Ovary (tissue), 10 donors: ENCODE measurements at places on chromosomes 16 and 17. TPM values are rescaled to one million over a fixed set of nuclear protein-coding genes. Genes with fewer than 3 reads are reported as not detected.

GRCh38 chr16:10362077-10362863, 23.6 kb upstream of the ATF7IP2 start:
- no peak for DNase-seq

Gene INTS2
- 9.1 TPM for total RNA-seq

- peak; percentile 61 for DNase-seq
Observed at GRCh38 chr16:87931504-87931903, 4.8 kb downstream of the CA5A start.

- DNase-seq = no peak
Observed at GRCh38 chr16:87233928-87234327, 83.3 kb downstream of the C16orf95 start.

DNA sequence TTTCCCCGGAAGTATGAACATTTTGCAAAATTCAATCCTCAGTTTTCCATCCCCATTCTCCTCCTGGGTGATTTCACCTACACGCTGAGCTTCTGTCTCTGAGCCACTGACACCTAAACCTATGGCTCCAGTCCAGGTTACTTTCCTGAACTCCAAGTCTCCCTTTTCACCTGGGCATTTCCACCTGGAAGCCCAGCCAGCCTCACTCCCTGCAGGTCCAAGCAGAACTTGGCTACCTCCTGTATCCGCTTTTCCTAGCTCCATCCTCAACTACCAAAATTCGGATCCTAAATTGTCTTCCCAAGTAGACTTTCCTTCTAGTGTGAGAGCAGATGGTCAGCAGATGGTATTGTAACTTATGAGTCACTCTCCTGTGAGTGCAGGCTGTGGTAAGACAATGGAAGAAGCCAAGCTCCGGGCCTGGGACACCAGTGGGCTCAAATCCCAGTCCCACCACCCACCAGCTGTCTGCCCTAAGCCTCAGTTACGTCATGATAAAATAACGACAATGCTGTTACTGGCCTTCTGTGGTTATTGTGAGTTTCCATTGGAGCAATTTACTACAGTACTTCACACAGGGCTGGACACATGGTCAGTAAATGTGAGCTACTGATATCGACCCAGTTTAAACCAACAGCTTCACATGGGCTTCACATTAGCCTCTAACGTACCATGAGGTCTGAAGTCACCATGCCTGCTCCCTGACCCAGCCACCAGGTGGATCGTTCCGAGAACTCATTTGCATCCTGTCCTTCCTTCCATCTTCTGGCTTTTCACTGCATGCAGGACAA, 33.3 kb downstream of the PECAM1 start:
- peak; percentile 62 for DNase-seq

DNA sequence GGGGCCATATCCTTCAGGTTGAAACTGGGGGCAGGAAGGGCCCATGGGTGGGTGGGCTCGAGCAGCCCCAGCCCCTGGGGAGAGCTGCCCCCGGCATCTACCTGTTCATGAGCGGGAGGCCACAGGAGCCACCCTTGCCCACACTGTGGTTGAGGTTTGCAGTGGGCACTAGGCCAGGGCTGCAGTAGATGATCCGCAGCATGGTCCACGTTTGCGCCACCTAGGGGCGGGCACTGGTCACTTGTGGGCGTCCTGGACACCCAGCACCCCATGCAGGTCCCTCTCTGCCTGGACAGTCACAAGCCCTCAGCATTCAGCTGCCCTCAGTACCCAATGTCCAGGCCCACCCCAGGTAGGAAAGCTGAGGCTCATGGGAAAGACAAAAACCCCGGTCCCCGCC, 1.8 kb upstream of the JMJD8 start:
- DNase-seq = peak; percentile 67

Gene NOTUM
- total RNA-seq = not detected

Gene TPPP3
- 29.1 TPM for total RNA-seq

DNA sequence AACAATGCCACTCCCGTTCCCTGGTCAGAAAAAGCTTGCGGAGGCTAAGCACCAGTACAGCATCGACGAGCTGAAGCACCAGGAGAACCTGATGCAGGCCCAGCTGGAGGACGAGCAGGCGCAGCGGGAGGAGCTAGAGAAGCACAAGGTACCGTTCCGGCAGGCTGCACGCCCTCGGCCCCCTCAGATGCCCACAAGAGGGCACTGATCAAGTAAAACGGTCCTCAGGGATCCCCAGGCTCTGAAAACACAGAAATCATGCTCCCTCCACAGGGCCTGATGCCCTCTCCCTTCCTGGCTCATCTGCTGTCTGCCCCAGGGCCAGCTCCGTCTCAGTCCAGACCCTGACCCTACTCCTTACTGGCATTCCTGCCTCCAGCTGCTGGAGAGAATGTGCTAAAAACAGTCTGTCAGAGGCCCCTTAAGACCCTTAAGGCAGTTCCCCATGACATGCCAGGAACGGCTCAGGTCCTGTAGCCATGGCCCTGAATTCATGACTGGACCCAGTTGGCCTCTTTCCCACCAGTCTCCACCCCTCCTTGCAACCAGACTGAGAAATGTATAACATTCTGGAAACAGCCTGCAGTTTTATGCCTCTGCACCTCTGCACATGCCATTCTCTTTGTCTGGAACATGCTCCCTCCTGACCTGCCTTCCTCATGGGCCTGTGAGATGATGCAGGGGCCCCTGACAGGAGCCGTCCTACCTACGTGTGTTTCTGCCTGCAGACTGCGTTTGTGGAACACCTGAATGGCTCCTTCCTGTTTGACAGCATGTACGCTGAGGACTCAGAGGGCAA, 21.8 kb downstream of the DRC3 start:
- DNase-seq = peak; percentile 62

Gene DNAAF8
- 2.4 TPM for total RNA-seq

Gene FBXO39
- total RNA-seq = 2.4 TPM

DNA sequence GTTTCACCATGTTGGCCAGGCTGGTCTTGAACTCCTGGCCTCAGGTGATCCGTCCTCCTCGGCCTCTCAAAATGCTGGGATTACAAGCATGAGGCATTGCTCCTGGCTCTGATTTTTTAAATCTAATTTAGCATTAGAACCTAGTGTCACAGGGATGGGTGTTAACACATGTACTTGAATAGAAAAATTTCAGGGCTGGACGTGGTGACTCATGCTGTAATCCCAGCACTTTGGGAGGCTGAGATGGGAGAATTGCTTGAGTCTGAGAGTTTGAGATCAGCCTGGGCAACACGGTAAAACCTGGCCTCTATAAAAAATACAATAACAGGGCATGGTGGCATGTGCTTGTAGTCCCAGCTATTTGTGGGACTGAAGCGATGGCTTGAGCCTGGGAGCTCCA, 6.0 kb upstream of the RNF135 start:
- DNase-seq = no peak

GRCh38 chr16:50697881-50698767, 4.7 kb downstream of the NOD2 start:
- peak; percentile 40 for DNase-seq

GRCh38 chr16:29765167-29766032, 12.7 kb upstream of the ZG16 start:
- no peak for DNase-seq

DNA sequence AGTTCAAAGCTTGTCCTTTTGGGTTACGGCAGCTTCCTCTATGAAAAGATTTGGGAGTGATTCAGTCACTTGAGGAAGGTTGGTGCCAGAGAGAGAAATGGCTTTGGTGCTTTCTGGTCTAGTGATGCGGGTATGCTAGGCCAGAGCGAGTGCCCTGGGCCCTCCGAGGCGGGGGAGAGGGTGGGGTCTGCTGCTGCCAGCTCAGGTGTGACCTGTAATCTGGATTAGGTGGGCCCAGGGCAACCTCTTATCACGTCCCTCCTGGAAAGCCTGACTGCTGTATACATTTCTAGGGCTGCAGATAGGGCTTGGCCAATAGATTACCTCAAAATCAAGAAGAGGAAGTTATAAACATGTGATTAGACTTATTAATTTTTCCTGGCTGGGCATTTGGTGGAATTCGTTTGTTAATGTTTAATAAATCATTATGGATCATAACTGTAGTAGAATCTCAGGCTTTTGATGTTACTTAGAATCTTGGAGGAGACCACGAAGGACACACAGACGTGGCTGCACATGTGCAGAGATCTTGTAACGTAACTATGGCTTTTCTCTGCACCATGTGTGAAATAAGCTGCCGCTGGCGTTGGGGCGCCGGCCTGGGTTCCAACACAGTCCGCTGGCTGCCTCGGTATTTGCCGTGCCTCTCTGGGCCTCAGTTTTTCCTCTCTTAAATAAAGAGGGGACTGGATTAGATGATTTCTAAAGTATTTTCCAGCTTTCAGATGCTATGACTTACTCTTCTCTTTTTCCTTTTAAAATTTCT, 1.2 kb downstream of the IRF8 start:
- DNase-seq = no peak

Gene SHISA6
- total RNA-seq = 0.38 TPM

Gene PRSS27
- 0.92 TPM for total RNA-seq

- DNase-seq = no peak
Observed at GRCh38 chr16:77057161-77057774, 133.7 kb upstream of the MON1B start.

DNA sequence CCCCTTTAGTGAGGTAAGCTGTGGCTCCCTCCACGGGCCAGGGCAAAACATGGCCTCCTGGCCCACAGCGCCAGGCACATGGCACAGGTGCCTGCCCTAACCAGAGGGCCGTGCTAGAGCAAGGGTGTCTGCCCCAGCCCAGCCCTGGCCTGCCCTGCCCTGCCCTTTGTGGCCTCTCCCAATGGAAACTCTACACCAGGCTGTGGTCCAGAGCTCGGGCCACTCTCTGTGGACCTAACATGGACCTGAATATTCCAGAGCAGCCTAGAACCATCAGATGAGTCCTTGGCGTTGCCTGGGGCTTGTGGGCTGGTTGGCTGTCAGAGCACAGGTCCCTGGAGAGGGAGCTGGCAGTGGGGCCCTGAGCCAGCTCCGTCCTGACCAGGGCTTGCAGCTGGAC, 8.0 kb upstream of the MRPL12 start:
- no peak for DNase-seq

DNA sequence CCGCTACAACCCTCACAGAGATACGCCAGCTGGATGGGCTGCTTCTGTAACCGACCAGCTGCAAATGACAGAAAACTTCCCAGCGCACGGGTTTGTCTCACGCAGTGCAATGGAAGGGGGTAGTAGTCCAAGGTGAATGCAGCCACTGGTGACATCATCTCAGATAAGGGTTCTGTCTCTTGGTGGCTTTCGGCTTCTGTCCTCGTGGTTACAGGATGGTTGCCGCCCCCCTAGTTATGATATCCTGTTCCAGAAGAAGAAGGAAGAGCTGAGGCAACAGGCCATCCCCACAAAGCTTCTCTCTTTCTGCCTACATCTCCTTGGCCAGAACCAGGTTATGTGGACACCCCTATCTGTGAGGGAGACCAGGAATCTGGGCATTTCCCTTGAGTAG, 40.3 kb upstream of the BAHCC1 start:
- no peak for DNase-seq

Gene DOC2B
- total RNA-seq = 4.1 TPM

GRCh38 chr16:15502041-15502725, 67.8 kb downstream of the BMERB1 start:
- no peak for DNase-seq

- DNase-seq = no peak
Observed at GRCh38 chr16:22322741-22323140, 25.5 kb downstream of the POLR3E start.

Gene ADAP2
- total RNA-seq = 9.5 TPM

GRCh38 chr17:4733073-4733531, 1.9 kb downstream of the MED11 start:
- no peak for DNase-seq

DNA sequence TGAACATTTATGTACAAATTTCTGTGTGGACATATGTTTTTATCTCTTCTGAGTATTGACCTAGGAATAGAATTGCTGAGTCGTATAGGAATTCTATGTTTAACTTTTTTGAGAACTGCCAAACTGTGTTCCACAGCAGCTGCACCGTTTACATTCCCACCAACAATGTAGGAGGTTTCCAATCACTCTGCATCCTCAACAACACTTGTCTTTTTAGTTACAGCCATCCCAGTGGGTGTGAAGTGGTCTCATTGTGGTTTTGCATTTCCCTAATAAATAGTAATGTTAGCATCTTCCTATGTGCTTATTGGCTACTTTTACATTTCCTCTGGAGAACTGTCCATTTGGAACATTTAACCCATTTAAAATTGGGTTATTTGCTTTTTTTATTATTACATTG, 36.6 kb upstream of the NACA2 start:
- no peak for DNase-seq

GRCh38 chr17:80887639-80888175, 103.9 kb upstream of the CHMP6 start:
- DNase-seq = no peak

Gene TRPV3
- 0.12 TPM for total RNA-seq

- no peak for DNase-seq
Observed at GRCh38 chr17:29048440-29049368, 5.8 kb downstream of the PIPOX start.

DNA sequence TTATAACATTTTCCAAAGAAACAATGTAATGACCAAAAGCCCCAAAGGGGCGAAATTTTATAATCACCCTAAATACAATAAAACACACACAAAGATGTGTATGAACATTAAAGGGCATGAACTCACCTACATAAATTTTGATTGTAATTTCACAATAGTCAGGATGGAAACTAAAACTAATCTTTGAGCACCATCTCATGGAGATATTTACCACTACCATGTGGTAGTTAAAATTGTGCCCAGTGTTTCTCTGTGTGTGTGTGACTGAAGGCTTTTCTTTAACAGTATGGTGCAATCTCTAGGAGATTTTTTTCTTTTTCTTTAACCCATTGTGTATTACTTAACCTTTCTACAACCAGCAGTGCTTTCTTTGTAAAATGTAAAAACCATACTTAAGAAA, 19.7 kb upstream of the MEIOC start:
- no peak for DNase-seq

DNA sequence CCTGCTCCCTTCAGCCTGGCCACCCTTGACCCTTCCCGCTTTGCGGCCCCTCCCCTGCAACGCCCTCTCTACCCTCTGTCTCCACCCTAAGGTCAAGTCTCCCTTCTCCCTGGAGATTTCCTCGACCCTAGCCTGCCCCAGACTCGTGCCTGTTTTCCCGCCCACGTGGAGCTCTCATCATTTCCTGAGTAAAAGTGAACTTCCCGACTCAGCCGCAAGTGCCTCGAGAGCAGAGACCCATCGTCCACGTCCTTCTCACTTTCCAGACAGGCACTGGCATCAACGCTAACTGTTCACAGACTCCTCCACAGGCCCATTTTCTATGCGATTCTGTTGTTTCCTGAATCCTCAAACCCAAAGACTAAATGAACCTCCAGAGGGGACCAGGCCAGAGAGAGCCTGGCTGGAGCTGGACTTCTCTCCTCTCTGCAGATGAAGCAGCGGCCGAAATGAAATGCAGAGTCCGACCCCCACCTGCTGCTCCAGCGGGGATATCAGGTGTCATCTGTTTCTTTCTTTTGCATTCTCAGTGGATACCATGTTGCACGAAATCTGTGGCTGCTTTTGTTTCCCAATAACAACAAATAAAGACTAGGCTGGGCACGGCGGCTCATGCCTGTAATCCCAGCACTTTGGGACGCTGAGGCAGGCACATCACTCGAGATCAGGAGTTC, 52.5 kb downstream of the RTN4RL1 start:
- DNase-seq = no peak

GRCh38 chr17:61647047-61647446, 56.0 kb upstream of the NACA2 start:
- DNase-seq = no peak

GRCh38 chr16:79436885-79437284, 163.7 kb downstream of the MAF start:
- DNase-seq = no peak

- no peak for DNase-seq
Observed at GRCh38 chr17:39828443-39828842, 35.7 kb downstream of the IKZF3 start.

- no peak for DNase-seq
Observed at GRCh38 chr17:80730739-80731138, 186.1 kb downstream of the RPTOR start.

Gene DBF4B
- 4.9 TPM for total RNA-seq
